ENCODE measurements at places on chromosomes 4 and X. TPM values are rescaled to one million over a fixed set of nuclear protein-coding genes. Genes with fewer than 3 reads are reported as not detected.

DNA sequence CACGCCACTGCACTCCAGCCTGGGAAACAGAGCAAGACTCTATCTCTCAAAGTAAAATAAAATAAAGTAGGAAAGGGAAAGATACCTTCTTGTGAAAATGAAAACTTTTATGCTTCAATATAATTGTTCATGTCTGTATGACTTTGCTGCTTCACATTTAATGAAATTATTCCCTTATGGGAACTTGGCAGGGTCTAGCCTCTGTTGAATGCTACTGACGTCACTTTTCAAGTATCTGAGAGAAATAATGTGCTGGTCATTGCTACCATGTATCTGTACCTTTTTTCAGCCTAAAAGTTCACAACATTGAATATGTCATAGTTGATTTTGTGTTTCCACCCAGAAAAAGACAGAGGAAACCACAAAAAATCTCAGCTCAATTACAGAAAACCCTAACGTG lies 65.2 kb downstream of the PRDM5 start:
- no peak for DNase-seq

- no peak for DNase-seq
Measured at GRCh38 chr4:98728433-98728832, 70.0 kb upstream of the TSPAN5 start.

DNA sequence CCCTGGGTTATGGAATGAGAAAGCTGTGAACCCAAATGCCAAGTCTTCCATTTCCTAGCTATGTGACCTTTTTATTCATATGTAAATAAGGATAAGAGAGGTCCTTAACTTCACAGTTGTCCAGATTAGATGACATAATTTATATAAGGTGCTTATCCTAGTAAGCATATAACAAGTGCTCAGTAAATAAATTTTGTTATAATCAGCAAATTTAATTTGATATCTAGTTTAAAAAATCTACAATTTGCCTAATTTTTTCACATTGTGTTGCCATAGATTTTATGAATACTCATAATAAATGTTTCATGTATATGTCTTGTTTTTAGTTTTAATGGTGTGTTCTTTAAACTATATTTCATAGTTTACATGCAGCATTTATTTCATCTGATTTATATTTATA lies 130.4 kb upstream of the SPRY1 start:
- no peak for DNase-seq

DNA sequence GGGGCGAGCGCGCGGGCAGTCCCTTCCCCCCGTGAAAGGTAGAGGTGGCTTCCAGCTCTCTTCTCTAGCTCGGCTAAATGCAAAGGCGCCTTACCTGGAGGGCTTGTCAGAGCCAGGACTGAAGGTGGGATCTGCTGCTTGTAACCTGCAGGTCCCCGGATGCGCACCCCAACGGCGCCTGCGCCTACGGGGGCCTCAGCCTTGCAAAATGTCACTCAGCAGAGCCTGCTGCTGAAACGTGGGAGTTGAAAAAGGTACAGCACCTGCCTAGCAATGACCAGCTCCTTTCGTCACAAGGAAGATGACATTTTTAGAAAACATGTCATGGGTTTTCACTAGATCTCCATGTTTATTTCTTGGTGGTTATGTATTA lies 583 bp downstream of the ABHD18 start:
- DNase-seq, result no peak

DNA sequence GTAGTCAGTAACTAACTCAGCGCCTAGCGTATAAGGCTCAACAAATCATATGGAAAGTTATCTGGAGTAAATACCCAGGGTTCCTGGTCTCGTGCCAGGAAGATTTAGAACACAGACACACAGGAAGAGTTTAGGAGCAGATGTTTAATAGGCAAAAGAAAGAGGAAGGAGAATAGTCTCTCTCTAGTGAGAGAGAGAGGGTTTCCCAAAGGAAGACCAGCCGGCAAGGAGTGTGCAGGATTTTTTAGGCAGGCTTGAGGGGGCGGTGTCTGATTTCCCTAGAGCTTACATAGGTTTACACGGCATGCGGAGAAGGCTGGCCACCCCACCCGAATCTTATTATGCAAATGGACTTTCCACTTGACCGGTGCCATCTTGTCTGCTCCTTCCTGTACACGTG lies 284.0 kb upstream of the FRG1 start:
- no peak for DNase-seq

DNA sequence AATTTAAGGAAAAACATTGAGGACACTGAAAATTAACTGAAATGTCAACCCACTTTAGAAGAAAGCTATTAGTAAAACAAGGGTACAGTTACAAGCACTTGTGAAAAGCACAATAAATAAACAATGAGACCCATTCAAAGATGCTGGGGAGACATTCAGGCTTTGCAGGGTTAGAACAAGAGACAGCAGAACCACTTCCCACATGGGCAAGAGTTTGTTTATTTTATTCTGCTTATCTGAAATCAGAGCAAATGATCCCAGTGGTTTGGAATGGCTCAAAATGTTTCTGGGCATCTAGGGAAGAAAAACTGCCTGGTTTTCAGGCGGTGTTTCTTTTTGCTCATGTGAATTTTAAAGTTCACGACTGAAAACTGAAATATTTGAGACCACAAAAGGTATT lies 42.4 kb downstream of the PPP3CA start:
- DNase-seq, result no peak

DNA sequence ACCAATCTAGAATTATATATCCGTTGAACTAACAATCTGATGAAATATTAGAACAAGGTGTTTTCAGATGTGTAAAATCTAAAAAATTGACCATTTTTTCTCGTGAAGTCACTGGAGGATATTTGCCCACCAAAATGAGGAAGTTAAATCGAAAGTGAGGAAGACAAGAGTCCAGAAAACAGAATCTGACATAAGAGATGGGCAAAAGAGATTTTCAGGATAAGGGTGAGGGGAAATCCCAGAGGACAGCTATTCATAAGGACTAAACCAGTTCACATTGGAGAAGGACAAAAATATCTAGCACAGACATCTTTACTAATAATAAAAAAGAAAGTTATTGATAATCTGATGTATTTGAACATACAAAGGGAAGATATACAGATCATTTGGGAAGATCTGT lies 18.7 kb upstream of the ALG13 start:
- DNase-seq, result no peak

- DNase-seq, result no peak
Measured at GRCh38 chr4:11537846-11538245, 109.2 kb upstream of the HS3ST1 start.

Gene APEX2
- total RNA-seq, result 9.9 TPM

Gene CENPI
- 1.7 TPM for total RNA-seq

Gene AKAP4
- not detected for total RNA-seq

Gene TLL1
- 20.6 TPM for total RNA-seq

All from aorta (tissue), 5 donors.